Activated T-helper 2 cell treated with anti-CD3 and anti-CD28 coated beads, Interferon-gamma antibody, Interleukin-2, Interleukin-4, amounts not matched to agents 10 μg/mL and 5 μg/mL and 100 μg/mL, durations not matched to agents 14 hours and 24 hours and 36 hours (primary cell): ENCODE measurements at places on chromosomes 6 and 20. TPM values are rescaled to one million over a fixed set of nuclear protein-coding genes. Genes with fewer than 3 reads are reported as not detected.

GRCh38 chr20:62800314-62801259, 4.0 kb upstream of the OGFR start:
- no peak overlapping the region for H3K27ac ChIP-seq
- no peak overlapping the region for H3K4me3 ChIP-seq
- no peaks in the 10 kb centered on the region for H3K27me3 ChIP-seq
- peaks cover 16% of the 10 kb centered on the region for H3K4me1 ChIP-seq

GRCh38 chr6:12621754-12622153, 94.8 kb upstream of the PHACTR1 start:
- no peaks in the 10 kb centered on the region for H3K4me1 ChIP-seq
- no peaks in the 10 kb centered on the region for H3K36me3 ChIP-seq
- H3K27ac ChIP-seq: no peak overlapping the region
- no peak overlapping the region for H3K4me3 ChIP-seq
- peaks cover 6% of the 10 kb centered on the region for H3K27me3 ChIP-seq
- no peak for DNase-seq

DNA sequence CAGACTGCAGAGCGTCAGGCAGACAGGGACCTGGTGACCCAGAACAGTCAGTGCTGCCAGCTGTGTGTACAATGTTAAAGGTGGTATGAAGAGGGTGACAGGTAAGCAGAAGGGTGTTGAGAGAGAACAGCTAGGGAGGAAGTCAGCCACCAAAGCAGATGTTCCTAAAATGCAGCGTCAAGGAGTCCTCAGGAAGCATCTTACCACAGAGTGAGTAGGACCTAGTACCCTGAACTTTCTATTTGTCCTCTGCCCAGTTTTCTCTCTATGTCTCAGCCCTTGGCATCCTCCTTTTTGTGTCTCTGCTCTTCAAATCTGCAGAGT, 14.2 kb downstream of the STMND1 start:
- no peaks in the 10 kb centered on the region for H3K36me3 ChIP-seq
- H3K27ac ChIP-seq: no peak overlapping the region
- no peaks in the 10 kb centered on the region for H3K27me3 ChIP-seq
- H3K4me3 ChIP-seq: no peak overlapping the region

DNA sequence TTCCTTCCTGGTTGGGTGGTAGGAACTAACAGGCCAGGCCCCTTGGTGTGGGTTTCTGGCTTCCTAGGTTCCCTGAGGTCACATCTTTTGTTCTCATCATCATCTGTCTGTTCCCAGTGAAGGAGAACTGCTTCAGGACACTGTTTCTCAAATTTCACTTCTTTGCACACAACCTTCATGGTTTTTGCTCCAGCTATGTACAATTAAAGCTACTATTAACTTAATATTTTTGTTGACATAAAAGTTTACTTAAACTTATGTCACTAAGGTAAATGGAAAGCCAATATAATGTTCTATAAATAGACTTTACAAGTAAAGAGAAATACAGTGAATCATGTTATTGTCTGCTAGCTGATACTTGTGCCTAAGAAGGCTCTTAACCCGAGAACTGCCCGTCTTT, 120.7 kb upstream of the KCNG1 start:
- no peak overlapping the region for H3K27ac ChIP-seq
- H3K4me3 ChIP-seq: no peak overlapping the region
- no peaks in the 10 kb centered on the region for H3K4me1 ChIP-seq
- DNase-seq: no peak
- H3K36me3 ChIP-seq: no peaks in the 10 kb centered on the region

PAK5 gene
- not detected in 2 replicates for total RNA-seq

DNA sequence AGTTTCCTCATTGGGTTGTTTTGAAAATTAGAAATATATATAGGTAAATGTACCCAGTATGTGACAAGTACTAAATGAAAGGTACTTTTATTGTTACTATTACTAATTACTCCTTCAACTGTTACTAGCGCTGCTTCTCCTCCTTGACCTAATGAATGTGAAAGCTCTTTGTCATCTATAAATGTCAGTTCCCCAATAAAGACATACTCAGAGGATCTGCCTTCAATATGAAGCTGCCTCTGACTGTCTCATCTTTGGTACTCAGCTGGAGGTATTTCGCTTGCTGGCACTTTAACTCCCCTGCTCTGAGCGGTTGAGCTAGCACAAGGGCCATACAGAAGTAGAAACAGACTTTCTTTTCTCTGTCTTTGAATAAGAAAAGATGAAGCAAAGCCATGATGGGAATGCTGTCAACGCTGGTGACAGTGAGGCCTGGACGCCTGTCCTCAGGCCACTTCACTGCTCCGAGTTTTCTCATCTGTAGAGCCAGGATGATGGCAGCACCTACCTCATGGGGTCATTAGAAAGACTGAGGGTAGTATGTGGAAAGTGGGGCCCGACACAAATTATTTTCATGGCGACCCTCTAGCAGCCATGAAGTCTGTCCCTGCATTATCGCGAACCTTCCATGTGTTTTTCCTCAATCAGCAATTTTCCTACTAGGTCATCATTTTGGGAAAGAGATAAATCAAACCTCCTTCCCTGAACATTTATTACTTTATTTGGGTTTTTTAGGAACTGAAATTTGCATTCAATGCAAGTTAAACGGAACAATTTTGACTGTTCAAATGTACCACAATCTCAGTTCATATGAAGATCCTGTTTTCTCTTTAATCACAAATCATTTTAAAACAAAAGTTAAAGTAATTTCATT, 55.9 kb upstream of the SNX9 start:
- peaks cover 48% of the 10 kb centered on the region for H3K4me1 ChIP-seq
- peaks cover 22% of the 10 kb centered on the region for H3K27me3 ChIP-seq
- H3K36me3 ChIP-seq: no peaks in the 10 kb centered on the region
- no peak overlapping the region for H3K27ac ChIP-seq
- no peak overlapping the region for H3K4me3 ChIP-seq
- no peak for DNase-seq

OOEP gene
- total RNA-seq: 0.46 TPM in 1 of 2 replicates, not detected in the other

- no peaks in the 10 kb centered on the region for H3K36me3 ChIP-seq
- H3K27me3 ChIP-seq: no peaks in the 10 kb centered on the region
- H3K4me3 ChIP-seq: no peak overlapping the region
- H3K27ac ChIP-seq: no peak overlapping the region
These were observed 210.2 kb upstream of the ECI2 start for GRCh38 chr6:4345543-4345942.

ACSS1 gene
- 15.1 and 15.5 TPM in 2 replicates for total RNA-seq

DNA sequence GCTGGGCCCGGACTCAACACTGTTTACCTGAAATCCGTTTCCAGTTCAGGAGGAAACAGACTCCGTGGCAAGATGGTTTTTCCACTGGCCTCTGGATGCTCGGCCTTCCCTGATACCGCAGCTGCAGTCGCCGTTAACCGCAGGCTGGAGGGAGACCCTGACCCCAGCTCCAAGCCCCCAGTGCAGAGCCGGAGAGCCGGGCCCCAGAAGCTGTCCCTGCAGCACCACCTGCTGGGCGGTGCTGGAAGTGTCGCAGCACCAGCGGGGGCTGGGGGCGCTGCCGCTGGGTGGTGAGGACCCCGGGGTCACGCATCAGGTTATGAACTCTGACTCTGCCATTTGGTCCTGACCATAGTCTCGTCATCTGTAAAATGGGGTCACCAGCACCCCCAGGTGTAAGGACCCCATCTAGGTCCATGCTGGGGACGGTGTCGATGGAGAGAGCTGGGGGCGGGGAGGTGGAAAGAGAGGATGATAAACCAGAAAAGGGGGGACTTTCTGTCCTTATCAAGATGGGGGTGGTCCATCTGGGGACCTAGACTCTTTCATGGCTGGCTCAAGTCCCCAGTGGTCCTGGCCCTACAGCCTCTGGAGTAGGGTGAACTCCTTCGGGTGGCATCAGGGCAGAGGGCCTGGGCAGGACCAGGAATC, 20.8 kb upstream of the CHRNA4 start:
- H3K36me3 ChIP-seq: peaks cover 3% of the 10 kb centered on the region
- H3K4me3 ChIP-seq: no peak overlapping the region
- no peak overlapping the region for H3K27ac ChIP-seq
- peaks cover 7% of the 10 kb centered on the region for H3K27me3 ChIP-seq

DNA sequence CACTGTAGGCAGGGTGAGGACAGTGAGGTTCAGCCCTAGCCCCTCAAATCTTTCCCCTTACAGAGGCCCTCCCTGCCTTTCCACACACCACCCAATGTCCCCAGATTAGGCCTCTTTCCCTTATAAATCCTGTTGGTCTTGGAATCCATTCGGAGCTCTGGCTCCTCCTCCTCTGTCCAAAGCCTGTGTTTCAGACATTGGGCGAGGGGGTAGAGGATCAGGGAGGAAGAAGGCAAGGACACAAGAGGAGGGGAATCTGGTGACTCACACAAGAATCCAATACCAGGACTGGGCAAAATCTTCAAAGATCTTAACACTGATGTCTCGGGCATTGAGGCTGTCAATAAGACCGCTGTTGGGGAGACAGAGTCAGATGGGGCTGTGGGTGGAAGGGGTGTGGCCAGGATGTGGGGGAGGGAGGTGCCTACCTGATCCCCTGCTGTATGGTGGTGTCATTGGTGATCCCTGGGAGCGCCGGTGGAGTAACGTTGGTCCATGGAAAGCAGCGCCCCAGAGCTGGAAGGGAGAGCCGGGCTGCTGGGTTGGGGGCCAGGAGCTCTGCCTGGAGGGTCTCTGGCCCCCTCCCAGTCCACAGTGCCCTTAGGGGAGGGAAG, 7.6 kb downstream of the SLC44A4 start:
- no peak overlapping the region for H3K27ac ChIP-seq
- peaks cover 2% of the 10 kb centered on the region for H3K27me3 ChIP-seq
- H3K36me3 ChIP-seq: no peaks in the 10 kb centered on the region
- DNase-seq: no peak

- no peak for DNase-seq
- no peak overlapping the region for H3K4me3 ChIP-seq
- peaks cover 32% of the 10 kb centered on the region for H3K4me1 ChIP-seq
- H3K27me3 ChIP-seq: no peaks in the 10 kb centered on the region
These were observed 5.3 kb downstream of the IDH3B start for GRCh38 chr20:2658414-2659354.

DNA sequence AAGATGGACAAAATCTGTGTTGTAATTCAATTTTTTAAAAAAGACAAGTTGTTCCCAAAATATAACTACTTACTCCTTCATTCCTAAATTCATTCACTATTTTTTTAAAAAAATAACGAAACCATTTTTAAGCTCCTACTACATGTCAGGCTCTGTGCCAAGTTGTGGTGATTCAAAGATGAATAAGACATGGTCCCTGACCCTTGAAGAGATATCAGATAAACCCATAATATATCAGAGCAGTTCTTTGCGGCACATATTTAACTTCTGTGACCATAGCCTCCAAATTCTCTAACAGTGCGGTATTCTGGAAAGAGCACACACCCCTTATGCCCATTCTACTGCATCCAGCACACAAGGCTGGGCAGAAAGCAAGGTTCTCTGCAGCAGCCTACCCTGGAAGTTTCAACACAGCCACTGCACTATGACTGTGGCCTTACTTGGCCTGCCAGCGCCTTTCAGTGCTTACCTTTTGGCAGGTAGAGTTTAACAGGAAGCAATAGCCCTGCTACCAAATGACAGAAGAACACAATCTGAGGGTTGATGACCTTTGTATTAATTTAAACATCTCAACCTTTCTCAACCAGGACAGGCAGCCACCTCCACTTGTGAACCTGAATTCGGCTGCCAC, 406.5 kb downstream of the BTBD9 start:
- DNase-seq: no peak
- no peaks in the 10 kb centered on the region for H3K27me3 ChIP-seq
- H3K36me3 ChIP-seq: no peaks in the 10 kb centered on the region
- no peak overlapping the region for H3K27ac ChIP-seq
- peaks cover 1% of the 10 kb centered on the region for H3K4me1 ChIP-seq

DNA sequence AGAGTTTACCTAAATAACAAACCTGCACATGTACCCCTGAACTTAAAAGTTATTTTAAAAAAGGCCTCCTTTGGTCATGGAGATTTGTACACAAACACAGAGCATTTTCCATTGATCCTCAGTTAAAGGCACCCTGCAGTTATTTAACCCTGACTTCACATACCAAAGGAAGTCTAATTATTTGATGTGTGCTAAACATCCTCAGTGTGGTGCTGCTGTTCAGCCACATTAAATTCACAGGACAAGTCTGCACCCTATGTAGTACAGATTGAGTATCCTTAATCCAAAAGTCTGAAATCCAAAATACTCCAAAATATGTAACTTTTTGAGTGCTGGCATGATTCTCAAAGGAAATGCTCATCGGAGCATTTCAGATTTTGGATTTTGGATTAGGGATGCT, 21.4 kb downstream of the KCNQ5 start:
- no peak overlapping the region for H3K4me3 ChIP-seq
- H3K4me1 ChIP-seq: peaks cover 22% of the 10 kb centered on the region
- no peaks in the 10 kb centered on the region for H3K27me3 ChIP-seq
- H3K27ac ChIP-seq: no peak overlapping the region

SUPT3H gene
- total RNA-seq: 14.8 and 19.4 TPM in 2 replicates
